ENCODE measurements at places on chromosomes 12 and 14.

DNA sequence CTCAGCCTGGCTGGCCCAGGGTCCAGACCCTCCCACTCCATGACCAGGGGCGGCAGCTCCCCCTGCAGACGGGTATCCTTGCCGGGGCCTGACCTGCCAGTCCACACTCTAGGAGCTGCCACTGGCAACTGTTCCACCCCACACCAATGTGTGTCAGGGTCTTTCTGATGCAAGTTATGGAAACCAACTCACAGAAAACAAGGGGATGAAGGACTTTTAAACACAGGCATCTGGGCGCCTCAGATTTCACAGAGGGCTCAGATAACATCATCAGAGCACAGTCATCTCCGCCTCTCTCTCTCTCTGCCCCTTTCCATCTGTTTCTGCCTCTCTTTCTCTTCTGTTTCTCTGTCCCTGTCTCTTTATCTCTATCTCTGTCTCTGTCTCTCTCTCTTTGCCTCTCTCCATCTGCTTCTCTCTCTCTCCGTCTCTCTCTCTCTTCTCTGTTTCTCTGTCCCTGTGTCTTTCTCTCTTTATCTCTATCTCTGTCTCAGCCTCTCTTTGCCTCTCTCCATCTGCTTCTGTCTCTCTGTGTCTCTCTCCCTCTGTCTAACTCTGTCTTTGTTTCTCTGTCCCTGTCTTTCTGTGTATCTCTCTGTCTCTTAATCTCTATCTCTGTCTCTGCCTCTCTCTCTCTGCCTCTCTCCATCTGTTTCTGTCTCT is 67.4 kb upstream of the FBRSL1 start:
- DNase-seq: no peak

DNA sequence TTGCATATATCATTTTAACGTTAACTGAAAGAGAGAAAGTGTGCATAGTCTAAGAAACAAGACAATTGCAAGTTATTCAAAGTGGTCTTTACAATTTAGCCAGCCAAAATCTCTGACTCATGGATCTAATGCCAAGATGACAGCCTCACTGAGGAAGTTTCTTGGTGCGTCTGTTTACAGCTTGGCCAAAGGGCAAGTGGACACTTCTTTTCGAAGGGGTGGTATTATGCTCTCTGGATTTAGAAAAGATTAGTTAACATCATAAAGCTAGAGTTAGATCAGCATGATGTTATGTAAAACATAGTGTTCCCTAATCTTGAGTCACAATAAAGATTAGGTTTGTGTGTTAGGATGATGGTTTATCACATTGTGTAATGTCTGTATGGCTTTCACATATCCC is 51.5 kb upstream of the SLC2A13 start:
- no peak for DNase-seq

DNA sequence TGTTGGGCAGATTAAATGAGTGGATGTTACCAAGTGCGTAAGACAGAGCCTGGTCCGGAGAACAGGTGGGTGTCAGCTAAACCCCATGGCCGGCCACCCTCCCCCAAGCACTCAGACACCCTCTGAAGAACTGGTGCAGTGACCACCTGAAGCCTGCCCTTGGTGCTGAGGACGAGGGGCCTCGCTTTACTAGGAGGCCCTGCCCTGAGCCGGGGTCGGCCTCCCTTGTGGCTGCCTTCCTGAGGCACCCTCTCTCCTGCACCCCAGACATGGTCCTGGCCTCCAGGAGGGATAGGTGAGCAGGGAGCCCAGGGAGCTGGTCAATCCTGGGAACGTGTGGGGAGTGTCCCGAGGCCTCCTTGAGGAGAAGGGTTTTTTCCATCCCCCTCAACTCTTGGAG is 4.9 kb upstream of the KIF26A start:
- no peak for DNase-seq

- no peak for DNase-seq
These were observed 7.7 kb downstream of the SOX5 start for GRCh38 chr12:23941780-23942179.

DNA sequence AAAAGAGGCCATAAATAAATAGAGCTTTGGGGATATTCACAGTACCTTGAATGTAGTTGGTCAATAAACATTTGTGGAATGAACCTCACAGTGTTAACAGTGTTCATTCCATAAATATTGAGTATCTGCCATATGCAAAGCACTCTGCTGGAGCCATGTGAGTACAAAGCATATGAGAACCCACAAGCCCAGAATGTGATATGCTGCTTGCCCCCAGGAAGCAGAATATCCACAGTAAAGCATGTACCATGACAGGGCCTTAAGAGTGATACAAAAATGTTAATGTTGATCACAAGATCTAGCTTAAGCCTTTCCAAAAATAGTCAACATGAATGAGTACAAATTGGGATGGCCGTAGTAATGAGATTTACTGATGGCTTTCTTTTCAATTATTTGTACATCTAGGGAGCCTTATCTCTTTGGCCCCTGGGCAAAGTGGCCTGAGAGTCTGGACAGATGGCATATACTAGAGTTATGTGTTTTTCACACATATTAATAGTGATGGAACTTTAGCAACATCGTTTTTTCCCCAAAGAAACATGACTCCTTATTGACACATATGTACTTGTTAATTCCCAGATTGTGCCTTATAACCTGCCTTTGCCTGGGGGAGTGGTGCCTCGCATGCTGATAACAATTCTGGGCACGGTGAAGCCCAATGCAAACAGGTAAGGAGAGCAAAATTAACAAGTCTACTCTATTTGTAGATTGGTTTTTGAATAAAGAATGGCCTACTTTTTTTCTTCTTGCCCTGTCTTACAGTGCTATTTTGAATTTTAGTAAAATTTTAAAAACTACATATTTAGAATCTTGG is 10.9 kb downstream of the LGALS3 start:
- no peak for DNase-seq

DNA sequence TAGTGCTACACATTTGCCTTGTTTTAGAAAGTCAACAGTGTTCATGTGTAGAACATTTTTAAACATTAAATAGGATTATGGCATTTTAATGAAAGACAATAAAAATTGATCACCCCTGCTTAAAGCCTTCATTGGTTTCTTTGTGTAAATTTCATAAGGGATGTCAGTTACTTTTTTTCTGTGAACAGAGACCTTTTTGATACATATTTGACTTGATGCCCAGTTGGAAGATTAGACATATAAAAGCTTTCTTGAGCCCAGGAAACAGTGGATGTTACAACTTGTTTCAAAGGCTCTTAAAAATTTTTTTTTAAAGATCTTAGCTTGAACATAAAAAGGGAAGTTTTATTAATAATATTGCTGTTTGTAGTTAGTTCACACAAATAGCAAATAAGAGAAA is 168.7 kb upstream of the PDZRN4 start:
- no peak for DNase-seq

GRCh38 chr14:69789118-69789640 is 7.9 kb downstream of the SLC10A1 start:
- DNase-seq: no peak

- DNase-seq: no peak
These were observed 25.1 kb downstream of the MEG3 start for GRCh38 chr14:100850841-100851585.

GRCh38 chr12:68043435-68043834 is 54.2 kb downstream of the IFNG-AS1 start:
- no peak for DNase-seq

- DNase-seq: peak; percentile 45
These were observed 79.4 kb upstream of the PLEKHG7 start for GRCh38 chr12:92623386-92623785.

GRCh38 chr12:13383379-13383778 is 186.9 kb downstream of the EMP1 start:
- no peak for DNase-seq

DNA sequence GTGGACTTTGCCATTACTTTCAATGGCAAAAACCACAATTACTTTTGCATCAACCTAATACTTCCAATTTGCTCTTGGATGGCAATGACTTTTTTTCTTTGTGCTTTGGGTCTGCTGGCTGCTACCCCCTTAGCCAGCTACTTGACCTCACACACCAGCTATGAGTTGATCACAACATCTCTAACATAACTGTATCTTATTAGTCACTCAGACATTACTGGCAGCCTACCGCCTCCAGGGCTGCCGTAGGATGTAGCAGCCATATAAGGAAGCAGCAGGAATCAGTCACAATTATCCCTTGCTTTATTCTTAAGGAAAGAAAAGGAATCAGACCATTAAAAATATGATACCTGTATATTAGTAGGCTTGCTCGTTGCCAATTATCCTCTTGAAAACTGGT is 260.5 kb downstream of the ADAMTS20 start:
- peak; percentile 59 for DNase-seq

DNA sequence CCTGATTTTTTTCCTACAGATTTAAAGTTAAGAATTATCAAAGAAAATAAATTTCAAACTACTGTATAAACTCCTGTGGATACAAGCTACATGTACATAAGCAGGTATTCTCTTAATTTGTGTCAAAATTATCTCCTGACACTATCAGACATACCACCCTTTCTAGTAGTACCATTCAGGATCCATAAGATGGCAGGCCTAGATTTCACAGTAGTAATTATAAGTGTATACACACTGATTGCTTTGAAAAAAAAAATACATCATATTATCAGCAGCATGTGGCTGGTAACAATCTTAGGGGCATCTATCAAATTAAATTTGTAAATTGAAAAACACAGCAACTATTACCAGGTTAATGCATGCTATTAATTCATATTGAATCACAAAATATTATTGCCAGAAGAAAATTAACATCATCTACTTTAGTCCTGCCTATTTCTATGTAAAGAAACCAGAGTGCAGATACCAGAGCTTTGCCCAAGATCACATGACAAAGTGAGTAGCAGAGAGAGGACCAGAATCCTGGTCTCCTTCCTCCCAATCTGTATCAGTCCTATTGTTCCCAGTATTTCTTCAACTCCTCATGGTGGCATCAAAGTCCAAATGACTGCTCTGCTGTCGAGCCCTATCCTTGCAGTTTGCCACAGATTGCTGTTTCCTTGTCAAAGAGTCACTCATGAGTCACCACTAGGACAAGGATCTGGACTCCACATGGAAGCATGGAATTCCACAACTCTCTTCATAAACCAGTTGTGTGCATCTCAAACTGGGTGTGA is 27.7 kb upstream of the CALM1 start:
- DNase-seq: no peak

- peak; percentile 55 for DNase-seq
These were observed 309.8 kb upstream of the TMEM132C start for GRCh38 chr12:127957001-127957660.

GRCh38 chr14:98210045-98210672 is 1061.8 kb downstream of the BCL11B start:
- no peak for DNase-seq

DNA sequence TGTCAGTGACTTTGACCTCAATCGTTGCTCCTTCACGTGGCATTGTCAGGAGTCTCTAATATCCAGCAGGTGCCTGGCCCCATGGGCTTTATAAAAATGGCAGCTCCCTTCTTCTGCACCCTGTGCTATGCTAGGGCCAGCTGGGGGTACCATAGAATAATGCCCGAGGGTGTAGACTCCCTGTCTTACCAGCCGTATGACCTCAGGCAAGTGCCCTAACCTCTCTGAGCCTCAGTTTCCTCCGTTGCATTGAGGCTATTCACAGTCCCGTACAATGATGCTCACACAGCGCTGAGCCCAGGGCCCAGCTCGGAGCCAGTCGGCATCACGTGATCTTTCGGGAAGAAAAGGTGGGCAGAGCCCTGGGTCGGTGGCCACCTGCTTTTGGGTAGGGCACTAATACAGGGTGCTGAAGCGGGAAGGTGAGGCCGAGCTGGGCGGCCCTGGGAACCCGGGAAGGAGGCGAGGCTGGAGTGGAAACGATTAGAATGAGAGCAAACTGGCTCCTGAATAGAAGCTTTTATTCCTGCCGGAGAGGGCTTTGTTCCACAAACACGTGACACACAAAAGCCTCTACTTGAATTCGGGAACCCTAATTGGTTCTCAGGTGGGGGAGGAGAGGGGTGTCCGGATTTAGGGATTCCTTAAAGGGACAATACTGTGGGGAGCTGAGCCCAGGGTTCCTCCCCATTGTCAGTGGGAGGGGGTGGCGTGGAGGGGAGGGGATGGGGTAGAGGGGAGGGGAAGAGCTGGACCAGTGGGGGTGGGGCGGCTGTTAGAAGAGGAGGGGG is 19.9 kb upstream of the MSI1 start:
- peak; percentile 31 for DNase-seq

DNA sequence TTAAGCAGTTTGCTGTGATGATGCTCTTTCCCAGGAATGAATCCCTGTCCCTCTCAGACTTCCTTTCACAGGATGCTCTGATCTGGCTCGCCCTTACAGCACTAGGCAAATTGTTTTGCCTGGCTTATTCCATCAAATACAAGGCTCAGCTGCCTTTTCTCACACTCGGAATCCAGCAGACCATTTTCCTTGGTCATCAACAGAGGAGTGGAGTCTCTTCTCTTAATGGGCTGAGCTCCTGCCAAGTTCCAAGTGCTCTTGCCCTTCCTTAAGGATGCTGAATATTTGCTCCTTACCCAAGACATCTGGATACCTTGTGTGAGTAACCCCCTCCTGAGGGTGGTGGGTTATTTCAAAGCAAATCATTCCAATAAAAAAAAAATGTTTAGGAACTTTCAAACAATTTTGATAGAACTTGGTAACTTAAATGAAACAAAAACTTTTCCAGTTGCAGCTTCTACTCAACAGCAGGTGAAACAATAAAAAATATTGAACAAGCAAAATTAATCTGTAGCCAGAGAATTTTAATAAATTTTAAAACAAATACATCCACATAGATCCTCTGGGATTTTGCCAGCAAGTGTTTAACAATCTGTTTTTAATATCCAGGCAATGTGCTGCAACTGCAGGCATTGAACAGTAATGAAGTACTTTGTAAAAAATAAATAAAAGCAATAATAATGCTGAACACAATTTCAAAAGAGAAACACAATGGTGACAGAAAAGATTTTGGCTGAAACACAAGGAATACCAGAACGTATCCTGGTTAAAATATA is 264.0 kb upstream of the FAR2 start:
- DNase-seq: no peak

- no peak for DNase-seq
These were observed 4.4 kb upstream of the MARK3 start for GRCh38 chr14:103380719-103381377.

DNA sequence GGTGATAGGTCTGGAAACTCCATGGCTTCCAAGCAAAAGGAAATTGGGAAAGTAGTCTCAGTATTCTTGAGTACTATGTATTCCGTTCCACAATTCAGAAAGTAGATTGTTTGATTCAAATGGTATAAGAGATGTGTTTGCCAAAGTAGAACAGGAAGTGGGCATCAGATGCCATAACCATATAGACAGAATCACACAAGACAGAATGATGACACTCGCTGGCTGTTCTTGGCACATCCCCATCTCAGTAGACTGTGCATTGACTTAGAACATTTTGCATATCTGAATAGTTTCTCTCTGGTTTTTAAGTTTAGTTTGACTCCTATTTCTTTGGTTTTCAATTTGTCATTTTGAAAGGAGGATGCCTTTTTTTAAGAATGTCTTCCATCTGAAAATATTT is 221.1 kb upstream of the RGS6 start:
- DNase-seq: no peak
